ENCODE measurements at places on chromosomes 4 and X.

DNA sequence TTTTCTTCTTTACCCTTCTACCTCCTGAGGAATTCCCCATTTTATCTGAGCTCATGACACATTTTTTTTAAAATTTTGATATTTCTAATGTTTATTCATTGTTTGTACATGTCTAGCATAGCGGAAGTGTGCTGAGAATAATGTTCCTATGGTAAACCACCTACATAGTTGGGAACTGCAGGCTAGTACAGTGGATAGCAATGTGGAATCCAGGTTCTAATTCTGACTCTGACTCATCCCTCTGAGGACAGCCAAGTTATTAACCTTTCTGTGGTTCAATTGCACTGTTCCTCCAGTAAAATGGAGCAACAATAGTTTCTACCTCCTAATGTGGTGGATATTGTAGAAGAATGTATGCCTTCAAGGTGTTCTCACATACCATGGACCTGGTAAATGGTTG, 20.6 kb upstream of the APELA start:
- DNase-seq, result no peak

- peak; percentile 72 for DNase-seq
These were observed 91.2 kb upstream of the C1QTNF7 start for GRCh38 chr4:15336410-15337167.

GRCh38 chr4:15239866-15240265, 188.0 kb upstream of the C1QTNF7 start:
- no peak for DNase-seq

DNA sequence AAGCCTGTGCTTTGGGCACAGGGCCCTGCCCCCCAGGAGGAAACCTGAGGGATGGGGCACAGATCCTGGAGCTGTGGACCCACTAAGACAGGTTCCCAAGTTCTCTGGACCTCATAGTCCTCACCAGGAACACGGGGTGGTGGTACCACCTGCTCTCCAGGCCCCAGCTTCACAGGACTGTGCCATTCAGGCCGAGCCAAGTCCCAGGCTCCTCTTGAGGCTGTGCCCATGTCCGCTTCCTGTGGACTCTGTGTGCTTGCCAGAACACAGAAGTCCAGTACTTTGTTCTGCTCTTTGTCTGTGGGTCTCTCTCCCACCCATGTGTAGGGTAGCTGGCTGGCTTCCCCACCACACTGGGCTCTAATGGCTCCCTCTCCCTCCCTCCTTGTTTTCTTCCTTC, 104.5 kb upstream of the PSAPL1 start:
- no peak for DNase-seq

- DNase-seq, result no peak
These were observed 473.4 kb downstream of the INPP4B start for GRCh38 chr4:142372530-142373260.

GRCh38 chrX:37350034-37350365, 836 bp downstream of the PRRG1 start:
- no peak for DNase-seq

GRCh38 chr4:47340914-47341313, 122.6 kb downstream of the COMMD8 start:
- DNase-seq, result no peak

DNA sequence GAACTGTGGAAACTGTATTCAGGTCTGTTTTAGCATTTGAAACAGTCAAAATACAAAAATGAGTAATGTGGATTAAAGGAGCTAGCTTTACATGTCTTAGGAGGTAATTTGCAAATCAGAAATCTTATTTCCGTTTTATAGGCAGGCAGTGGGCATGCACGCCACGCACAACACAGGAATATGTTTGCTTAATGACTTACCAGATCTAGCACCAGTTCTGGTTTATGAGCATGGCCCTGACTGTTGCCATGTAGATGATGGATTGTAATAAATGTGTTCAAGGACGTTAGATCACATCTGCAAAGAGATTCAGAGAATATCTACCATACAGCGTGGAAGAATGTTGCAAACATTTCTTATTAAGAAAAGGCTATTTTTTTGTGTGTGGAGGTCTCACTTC, 344.5 kb upstream of the NR3C2 start:
- no peak for DNase-seq

DNA sequence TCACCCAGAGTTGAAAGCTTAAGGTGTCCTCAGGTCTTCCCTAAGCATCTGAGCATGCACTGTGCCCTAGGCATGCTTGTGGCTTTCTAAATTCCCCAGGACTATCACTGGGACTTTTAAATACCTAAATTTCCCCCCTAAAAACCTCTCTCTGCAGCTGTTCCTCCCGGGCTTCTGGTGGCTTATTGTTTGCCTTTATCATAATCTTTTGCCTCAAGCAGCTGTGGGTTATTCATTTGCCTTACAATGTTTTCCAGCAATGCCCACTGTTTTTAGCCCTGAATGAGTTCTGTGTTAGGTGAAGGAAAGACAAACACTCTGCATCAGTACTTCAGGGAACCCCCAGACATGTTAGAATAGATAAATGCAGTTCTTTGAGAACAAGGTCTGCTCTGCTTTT, 455.0 kb downstream of the ZIC3 start:
- DNase-seq, result no peak

GRCh38 chr4:48195853-48196252, 61.8 kb upstream of the TXK start:
- no peak for DNase-seq

DNA sequence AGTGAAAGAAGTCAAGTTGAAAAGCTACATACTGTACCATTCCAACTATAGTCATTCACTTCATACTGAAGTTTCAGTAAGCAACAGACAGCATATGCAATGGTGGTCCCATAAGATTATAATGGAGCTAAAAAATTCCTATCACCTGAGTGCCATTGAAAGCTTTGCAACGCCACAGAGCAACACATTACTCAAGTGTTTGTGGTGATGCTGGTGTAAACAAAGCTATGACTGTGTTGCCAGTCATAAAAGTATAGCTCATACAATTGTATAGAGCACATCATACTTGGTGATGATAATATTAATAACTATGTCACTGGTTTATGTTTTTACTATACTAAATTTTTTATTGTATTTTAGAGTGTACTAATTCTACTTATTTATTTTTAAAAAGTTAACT, 78.9 kb downstream of the NAF1 start:
- no peak for DNase-seq

DNA sequence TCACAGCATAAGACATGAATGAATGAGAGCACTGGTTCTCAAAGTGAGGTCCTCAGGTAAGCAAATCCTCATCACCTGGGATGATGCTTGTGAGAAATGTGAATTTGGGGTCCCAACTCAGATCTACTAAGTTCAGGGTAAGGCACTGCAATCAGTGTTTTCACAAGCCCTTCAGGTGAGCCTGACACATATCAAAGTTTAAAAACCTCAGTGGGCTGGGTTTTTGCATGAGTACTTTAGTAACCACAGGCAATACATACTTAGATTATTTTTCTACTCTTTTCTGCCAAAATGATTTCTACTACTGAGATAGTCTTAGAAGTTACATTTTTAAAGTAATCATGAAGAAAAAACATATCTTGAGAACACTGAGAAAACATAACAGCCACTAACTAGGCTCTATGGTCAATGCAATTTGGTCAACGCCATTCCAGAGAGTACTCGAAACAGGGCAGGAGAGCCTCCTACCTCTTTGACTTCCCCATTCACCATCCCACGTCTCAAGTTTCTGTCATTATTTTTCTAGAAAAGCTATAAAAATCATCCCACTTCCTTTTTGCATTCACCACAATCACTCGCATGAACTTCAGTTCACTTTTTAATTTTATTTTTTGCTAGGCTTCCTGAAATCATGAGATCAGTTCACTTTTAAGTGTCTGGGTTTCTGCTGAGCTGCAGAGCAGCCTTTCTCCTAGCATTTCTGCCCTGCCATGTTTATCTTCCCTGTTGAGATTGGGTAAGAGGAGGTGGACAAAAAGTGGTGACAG, 73.8 kb downstream of the MFAP3L start:
- no peak for DNase-seq

DNA sequence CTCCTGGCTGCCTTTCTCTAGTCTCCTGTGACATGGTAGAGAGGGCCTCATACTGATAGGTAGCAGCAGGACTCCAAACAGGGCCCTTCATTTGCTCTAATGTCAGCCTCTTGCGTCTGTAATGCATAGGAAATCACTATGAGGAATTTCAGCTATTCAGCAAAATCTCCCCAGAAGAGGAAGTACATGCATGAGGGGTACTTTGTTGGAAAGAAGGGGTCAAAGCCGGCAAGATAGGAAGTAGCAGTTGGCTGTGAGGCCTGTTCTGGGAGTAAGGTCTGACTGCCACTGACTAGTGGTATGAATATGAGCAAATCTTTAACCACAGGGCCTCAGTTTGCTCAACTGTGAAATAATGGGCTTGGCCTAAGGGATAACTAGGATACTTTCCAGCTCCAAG, 283.2 kb downstream of the ARHGAP10 start:
- DNase-seq, result no peak

- peak; percentile 9 for DNase-seq
These were observed 989 bp upstream of the PCDH10 start for GRCh38 chr4:133147921-133148689.

- DNase-seq, result no peak
These were observed 203.7 kb upstream of the MBNL3 start for GRCh38 chrX:132692526-132692925.

- no peak for DNase-seq
These were observed 2.4 kb upstream of the SNX12 start for GRCh38 chrX:71070531-71070930.

- DNase-seq, result peak; percentile 18
These were observed 95.2 kb downstream of the DCLK2 start for GRCh38 chr4:150173432-150173861.

GRCh38 chr4:69713593-69713992, 46.8 kb downstream of the SULT1B1 start:
- DNase-seq, result peak; percentile 48

- peak; percentile 51 for DNase-seq
These were observed 319 bp downstream of the DRP2 start for GRCh38 chrX:101219864-101220346.

GRCh38 chrX:16946361-16946964, at the start of gene REPS2:
REPS2 (plus strand) TSS chrX:16946658; CDS start chrX:16946862, 204 bp downstream.
- DNase-seq, result peak; percentile 28

GRCh38 chr4:83362492-83363329, 28.1 kb upstream of the HPSE start:
- DNase-seq, result peak; percentile 45

GRCh38 chr4:21307709-21308108, 607.5 kb downstream of the PACRGL start:
- no peak for DNase-seq

- DNase-seq, result no peak
These were observed 24.7 kb upstream of the MXRA5 start for GRCh38 chrX:3371163-3371562.

GRCh38 chr4:86946868-86947500, 12.2 kb downstream of the AFF1 start:
- DNase-seq, result no peak

GRCh38 chrX:31715675-31716074, 643.8 kb upstream of the FTHL17 start:
- no peak for DNase-seq

DNA sequence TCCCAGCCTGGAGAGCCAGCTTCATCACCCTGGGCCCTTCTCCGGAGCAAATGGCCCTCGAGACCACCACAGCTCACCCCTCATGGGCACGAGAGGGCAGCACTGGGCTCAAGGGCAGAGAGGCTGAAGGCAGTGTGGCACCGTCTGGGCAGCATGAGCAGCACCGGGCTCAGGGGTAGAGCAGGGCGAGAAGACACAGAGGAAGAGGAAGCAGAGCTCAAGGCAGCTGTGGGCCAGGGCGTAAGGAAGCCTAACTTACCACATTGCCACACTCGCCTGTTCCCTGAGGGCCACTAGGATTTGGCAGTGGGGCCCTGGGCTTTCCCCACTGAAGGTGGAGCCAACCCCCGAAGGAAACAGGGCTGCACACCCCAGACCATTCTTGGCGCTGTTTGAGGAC, 15.5 kb downstream of the ZNF185 start:
- DNase-seq, result no peak

DNA sequence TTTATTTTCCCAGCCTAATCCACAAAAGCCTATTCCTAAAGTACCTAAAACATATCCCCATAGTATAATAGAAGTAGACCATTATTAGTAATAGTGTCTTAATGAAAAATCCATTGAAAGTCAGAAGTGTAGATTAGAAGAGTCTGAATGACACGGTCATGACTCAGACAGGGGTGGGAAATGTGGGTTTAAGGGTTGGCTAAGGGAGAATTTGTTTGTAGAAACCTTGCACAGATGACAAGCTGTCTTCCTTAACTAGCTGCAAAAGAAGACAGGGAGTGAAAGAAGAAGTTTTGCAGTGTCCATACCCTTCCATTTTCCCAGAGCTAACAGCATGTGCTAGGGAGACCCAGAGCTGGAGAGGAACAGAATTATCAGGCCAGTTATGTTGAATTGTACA, 242.7 kb upstream of the ETNPPL start:
- DNase-seq, result peak; percentile 27

DNA sequence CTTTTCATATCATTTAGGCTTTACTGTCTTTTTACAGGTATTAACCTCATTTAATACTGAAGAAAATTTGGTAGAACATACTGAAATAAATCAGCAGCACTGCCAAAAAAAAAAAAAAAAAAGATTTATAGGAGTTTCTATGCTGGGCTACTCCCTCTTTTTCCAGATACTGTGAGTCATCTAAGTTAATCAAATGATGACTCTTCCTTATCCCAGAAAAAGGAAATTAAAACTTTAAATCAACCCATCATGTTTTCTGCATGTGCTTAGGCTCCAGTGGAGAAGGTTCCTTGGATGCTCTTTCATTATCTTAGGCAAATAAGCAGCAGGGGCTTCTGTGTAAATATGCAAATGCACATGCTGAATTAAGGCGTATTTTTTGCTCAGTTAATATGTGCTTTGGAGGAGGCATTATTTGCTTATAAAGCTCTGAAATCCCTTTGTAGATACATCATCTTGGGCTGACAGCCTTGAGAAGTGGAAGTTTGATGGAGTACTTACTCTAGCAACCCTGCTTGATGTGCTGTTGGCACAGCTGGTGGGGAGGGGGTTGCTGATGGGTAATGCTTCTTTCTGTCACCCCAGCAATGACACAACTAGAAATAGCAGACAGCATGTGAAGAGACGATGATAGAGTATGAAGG, 136.1 kb downstream of the C4orf33 start:
- no peak for DNase-seq

DNA sequence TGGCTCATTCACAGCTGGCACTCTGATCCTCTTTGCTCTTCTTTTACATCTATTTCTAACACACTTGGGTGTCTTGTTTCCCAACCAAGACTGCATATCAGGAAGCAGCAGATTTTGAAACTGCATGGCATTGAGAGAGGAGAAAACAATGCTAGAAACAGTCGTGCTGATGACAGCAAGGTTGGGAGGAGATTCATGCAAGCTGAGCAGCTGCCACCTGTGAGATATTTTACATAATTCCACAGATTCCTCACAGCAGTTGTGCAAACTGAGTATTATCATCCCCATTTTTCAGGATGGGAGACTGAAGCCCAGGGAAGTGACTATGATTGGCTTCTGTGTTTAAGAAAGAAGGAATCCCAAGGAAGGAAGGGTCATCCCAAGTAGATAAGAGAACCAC, 105.0 kb downstream of the SLC2A9 start:
- no peak for DNase-seq

GRCh38 chrX:109535578-109535977, 1.1 kb upstream of the NXT2 start:
- DNase-seq, result no peak

DNA sequence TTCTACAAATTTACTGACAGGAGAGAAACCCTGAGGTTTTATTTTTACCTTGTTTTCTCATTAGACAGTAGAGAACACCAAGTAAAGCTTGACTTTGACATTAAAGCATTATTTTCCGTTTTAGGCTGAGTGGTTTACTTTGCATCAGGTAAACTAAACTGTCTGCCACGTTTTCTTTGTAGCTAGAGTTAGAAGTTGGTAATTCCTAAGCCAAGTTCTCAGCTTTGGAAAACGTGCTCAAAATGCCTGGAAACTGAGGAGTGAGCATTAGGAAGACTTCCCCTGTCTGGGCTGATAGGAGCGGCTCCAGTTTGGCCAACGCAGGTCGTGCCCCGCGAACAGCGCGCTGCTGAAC, 819 bp downstream of the PDLIM3 start:
- DNase-seq, result no peak

Measured in AG10803 (cell line).